Activated CD4-positive, alpha-beta memory T cell treated with anti-CD3 and anti-CD28 coated beads for 36 hours (primary cell): ENCODE measurements at places on chromosomes 13 and 19. TPM values are rescaled to one million over a fixed set of nuclear protein-coding genes. Genes with fewer than 3 reads are reported as not detected.

- no peak for DNase-seq
These were observed 850 bp upstream of the KLK11 start for GRCh38 chr19:51027126-51027806.

DNA sequence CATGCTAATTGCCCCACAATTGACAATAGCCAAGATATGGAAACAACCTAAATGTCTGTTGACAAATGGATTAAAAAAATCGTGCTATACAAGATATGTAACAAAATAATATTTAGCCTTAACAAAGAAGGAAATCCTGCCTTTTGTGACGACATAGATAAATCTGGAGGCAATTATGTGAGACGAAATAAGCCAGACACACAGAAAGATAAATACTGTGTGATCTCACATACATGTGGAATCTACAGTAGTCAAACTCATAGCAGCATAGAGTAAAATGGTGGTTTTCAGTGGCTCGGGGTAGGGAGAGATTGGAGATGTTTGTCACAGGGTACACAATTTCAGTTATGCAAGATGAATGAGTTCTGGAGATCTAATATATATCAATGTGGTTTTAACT is 895.8 kb downstream of the SLITRK6 start:
- DNase-seq: no peak

The HCST gene
- total RNA-seq: 52.9 TPM

- no peak for DNase-seq
These were observed 6.5 kb downstream of the NCLN start for GRCh38 chr19:3192228-3192635.

DNA sequence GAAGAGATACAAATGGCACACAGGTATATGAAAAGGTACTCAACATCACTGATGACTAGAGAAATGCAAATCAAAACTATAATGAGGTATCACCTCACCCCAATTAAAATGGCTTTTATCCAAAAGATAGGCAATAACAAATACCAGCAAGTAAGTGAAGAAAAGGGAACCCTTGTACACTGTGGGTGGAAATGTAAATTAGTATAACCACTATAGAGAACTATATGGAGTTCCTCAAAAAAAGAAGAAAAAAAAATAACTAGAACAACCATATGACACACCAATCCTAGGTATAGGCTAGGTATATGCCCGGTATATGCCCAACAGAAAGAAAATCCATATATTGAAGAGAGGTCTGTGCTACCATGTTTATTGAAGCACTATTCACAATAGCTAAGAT is 150.9 kb downstream of the VWA8 start:
- DNase-seq: no peak

The NPAS1 gene
- total RNA-seq: not detected

- peak; percentile 38 for DNase-seq
These were observed 4.1 kb downstream of the SWSAP1 start for GRCh38 chr19:11378319-11379189.

- DNase-seq: peak; percentile 16
These were observed 26.4 kb downstream of the C13orf46 start for GRCh38 chr13:113947311-113948033.

The FSTL3 gene
- total RNA-seq: 6.0 TPM

- DNase-seq: peak; percentile 75
These were observed 1.3 kb upstream of the BSG start for GRCh38 chr19:570937-571565.

DNA sequence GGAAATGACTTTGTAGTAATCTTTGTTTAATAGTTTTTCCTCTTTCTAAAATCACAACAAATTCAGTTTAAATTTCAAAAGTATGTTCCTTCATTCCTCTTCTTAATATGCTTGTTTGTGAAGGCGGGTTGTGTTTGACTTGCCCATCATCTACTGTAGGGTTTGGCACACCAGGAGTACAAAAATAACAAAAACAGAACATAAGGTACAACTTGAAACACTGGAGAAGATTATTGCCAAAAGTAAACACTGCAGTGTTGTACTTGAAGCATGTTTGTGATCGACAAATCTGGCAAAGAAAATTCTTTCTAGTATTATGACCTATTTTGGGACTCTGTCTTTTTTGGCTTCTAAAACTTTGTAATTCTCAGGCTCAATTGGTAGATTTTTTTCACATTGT is 518.6 kb downstream of the SLITRK5 start:
- no peak for DNase-seq

The KRTDAP gene
- not detected for total RNA-seq
